Stimulated activated naive CD4-positive, alpha-beta T cell (primary cell): ENCODE measurements at places on chromosomes 11 and 22.

DNA sequence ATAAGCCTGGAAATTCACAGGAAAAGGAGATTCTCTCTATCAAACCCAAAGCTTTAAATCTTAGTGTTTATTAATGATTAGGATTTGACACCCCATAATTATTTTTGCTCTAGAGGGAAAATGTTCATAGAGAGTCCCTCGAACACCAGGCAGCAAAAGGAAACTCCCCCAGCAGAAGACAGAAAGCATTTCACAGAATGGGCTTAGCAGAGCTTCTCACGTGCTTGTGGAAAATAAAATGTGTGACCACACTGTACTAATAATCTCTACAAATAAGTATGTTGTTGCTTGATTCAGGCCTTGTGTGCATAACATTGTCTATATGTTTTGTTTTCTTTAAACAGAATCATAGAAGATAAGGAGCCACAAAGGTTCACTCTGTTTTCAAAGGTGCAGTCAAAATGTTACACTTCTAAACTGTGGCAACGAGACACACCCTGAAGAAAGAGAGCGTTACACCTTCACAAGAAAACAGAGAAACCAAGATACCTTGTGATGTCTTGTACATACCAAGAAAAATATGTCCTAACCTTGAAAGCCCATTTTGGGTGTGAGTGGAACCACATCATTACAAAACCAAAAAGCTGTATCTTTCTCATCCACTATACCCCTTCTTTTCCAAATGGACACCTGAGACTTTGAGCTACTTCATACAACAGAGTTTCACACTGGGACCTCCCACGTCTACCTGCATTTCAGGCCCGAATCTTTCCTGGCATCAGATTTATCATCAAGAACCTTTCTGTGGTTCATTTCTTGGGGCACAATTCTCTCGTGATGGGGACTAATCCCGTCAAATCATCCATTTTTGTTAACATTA, 282.5 kb downstream of the ETS1 start:
- DNase-seq = peak; percentile 84

DNA sequence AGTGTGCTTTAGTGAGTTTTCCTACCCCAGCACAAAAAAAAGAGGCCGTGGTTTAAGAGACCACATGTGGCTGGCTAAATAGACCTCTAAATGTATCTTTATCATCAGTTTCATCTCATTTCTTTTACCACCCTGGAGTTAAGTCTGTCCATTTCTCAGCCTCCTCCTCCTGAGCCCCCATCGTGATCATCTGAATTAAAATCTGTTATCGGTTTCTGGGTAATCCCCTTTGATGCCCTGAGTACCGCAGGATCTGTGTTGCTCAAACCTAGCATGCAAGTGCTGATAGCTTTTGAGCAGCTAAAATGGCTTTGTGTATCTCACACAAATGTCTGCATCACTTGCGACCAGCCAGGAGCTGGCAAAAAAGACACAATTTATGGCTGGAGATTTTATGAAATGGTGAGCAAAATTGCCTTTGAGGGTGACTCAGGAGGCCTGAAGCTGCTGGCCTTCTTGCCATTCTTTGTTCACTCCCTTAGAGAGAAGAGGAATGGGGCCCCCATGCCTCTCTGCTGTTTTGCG, 236.5 kb downstream of the NTM start:
- DNase-seq = no peak

DNA sequence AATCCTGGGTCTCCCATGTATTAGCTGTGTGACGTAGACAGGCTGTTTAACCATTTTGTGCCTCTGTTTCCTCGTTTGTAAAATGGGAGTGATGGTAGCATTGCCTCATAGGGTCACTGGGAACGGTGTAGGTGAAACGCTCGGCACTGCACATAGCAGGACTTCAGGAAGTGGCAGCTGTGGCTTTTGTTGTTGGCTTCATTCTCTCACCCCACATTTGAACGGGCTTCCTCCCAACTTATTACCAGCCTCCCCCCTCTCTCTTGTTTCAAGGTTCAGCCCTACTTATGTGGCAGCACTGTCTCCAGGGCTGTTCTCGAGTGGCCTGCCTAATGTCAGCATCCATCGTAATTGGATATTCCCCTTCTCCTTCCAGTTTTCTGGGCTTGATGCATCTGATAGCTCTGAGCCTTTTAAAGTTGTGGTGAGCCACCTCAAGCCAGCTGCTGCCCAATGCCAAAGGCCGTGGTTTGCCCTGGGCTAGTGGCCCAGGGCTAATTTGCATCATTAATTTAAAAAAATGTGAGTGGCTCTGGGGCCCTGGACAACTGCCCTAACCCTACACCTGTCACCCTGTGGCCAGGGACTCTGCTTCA, 217.8 kb upstream of the TBCEL start:
- DNase-seq = no peak

- DNase-seq = no peak
Observed at GRCh38 chr11:35347921-35348331, 71.4 kb downstream of the SLC1A2 start.

DNA sequence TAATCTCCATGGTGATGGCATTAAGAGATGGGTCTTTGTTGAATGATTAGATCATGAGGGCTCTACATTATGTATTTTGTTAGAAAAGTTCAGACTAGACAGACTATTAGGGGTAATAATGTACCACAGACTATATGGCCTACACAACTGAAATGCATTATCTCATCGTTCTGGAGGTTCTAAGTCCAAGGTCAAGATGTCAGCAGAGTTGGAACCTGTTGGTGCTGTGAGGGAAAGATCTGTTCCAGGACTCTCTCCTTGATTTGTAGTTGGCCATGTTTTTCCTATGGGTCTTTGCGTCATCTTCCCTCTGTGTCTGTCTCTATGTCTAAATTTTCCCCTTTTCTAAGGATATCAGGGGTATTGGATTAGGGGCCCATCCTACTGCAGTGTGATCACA, 8.4 kb upstream of the GLYATL1 start:
- DNase-seq = no peak

GRCh38 chr11:3136546-3137455, 28.3 kb downstream of the OSBPL5 start:
- no peak for DNase-seq

- no peak for DNase-seq
Observed at GRCh38 chr22:43925433-43926348, 2.1 kb downstream of the PNPLA3 start.

DNA sequence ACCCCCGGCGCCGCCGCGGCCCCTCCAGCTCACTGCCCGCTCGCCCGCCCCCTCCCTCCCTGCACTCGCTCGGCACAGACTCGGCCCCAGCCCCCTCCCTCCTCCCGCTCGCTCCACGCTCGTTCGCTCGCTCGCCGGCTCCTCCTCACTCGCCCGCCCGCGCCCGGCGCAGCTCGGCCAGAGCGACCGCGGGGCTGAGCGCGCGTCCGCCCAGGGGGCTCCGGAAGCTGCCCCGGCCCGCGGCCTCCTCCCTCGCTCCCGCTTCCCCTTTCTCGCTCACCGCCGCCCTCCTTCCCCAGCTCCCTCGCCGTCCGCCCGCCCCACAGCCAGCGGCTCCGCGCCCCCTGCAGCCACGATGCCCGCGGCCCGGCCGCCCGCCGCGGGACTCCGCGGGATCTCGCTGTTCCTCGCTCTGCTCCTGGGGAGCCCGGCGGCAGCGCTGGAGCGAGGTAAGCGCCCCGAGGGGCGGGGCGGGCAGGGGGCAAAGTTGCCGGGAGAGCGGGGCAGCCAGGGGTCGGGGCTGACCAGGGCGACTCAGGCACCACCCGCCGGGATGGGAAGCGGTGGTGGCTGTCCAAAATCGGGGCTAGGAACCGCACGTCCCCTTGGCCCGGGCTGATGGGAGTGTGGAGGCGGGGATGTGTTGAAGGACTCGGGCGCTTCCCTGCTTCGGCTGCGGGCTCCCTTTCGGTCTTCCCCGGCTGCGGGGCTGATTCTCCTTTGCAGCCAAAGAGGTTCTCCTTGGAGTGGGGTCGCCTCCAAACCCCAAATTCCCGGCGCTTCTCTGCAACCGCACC, at the start of gene SEZ6L:
Gene SEZ6L, plus strand, starts transcription at position 148 of the 797 bp plus-strand sequence. Its CDS starts 208 bp downstream, at position 356.
- DNase-seq = no peak

DNA sequence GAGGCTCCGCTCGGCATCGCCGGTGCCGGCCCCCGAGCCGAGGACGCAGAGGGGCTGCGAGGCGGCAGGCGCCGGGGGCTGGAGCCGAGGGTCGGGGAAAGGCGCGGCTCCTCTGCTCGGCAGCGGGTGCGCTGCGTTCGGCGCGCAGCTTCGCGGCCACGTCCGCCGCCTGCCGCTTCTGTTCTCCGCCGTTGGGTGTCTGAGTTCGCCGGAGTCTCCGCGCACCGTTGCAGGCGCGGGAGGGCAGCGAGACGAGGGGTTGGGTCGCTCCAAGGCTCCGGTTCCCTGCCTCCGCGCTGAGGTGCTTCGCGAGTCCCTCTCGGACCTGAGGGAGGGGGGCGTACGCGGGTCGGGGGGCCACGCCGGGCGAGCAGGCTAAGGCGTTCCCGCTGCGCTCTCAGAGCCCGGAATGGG, 347 bp downstream of the MN1 start:
- peak; percentile 75 for DNase-seq

GRCh38 chr11:68545796-68546195, 85.2 kb downstream of the PPP6R3 start:
- DNase-seq = no peak

DNA sequence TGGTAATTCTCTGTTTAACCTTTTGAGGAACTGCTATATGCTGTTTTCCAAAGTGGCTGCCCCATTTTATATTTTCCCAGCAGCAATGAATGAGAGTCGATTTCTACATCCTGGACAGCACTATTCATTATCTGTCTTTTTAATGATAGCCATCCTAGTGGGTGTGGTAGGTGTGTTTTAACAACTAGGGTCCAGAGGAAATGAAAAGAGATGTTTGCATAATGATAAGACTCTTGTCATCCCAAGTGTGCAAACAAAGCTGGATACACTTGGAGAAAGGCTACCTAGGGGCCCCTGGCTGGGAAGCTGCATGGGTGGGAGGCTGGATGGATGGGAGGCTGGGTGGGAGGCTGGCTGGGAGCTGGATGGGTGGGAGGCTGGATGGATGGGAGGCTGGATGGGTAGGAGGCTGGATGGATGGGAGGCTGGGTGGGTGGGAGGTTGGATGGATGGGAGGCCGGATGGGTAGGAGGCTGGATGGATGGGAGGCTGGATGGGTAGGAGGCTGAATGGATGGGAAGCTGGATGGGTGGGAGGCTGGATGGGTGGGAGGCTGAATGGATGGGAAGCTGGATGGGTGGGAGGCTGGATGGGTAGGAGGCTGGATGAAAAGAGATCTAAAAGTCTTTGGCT, 158.0 kb downstream of the DSCAML1 start:
- no peak for DNase-seq

GRCh38 chr11:11318461-11318860, 34.6 kb downstream of the CSNK2A3 start:
- no peak for DNase-seq

DNA sequence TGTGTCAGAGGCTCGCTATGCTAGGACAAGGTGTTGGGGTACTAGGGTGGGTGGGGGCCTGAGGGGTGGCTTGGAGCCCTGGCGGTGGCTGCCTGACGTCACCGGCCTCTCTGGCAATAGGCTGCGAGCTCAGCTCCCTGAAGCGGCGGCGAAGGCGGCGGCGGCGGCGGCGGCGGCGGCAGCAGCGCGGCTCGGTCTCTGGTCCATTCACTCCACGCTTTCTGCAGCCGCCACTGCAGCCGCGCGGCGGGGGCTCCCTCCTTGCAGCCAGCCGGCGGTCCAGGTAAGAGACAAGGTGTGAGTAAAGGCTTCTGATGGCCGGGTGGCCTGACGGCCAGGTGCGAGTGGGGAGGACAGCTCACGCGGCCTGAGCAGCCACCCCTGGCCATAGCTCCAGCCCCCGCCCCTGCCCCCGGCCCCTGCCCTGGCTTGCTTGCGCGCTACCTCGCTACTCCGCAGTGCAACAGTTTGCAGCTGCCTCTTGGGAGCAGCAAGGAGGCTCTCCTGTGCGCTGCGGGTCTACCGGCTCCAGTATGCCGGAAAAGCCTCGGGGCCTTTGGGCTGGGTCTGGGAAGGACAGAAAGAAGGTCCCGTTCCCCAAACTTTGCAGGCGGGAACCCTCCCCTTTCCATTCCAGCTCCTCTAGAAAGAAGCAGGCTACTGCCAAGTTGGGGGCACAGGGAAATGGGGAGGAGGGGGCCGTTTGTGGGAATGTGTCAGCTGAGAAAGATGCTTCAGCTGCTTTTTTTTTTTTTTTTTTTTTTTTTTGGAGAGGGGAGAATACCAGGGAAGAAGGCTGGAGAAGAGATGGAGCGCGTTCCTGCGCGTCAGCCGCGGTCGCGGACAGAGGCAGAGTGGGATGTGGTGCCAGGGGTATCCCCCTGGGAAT, at the start of gene C11orf87:
Gene C11orf87, plus strand, starts transcription at position 210 of the 889 bp plus-strand sequence. CDS start 1,444 bp downstream, outside the sequence.
- no peak for DNase-seq

DNA sequence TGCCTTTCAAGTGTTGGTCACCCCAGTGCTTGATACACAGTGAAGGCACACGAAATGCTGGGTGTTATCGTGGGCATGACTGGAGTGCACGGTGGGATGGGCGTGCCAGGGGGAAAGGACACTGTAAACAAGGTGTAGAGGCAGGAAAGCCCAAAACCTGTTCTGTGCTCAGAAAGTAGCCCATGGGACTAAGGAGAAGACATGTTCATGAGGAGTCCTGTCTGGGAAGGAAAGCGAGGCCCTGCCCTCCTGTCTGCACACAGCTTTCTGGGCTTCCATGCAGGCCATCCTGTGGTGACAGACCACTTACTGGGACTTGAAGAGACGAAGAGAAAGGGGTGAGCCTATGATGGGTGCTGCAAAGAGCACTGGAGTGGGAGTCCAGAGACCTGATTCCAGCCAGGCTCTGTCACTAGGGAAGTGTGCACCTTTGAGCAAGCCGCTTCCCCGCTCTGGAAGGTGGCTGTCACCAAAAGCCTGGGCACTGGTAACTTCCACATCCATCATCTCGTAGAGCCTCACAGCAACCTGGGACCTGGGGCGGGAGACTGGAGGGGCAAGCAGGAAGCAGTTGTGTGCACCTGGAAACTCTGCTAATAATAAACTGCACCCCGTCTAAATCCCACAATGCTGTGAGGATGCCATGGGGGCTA, 846 bp upstream of the POU2F3 start:
- no peak for DNase-seq

DNA sequence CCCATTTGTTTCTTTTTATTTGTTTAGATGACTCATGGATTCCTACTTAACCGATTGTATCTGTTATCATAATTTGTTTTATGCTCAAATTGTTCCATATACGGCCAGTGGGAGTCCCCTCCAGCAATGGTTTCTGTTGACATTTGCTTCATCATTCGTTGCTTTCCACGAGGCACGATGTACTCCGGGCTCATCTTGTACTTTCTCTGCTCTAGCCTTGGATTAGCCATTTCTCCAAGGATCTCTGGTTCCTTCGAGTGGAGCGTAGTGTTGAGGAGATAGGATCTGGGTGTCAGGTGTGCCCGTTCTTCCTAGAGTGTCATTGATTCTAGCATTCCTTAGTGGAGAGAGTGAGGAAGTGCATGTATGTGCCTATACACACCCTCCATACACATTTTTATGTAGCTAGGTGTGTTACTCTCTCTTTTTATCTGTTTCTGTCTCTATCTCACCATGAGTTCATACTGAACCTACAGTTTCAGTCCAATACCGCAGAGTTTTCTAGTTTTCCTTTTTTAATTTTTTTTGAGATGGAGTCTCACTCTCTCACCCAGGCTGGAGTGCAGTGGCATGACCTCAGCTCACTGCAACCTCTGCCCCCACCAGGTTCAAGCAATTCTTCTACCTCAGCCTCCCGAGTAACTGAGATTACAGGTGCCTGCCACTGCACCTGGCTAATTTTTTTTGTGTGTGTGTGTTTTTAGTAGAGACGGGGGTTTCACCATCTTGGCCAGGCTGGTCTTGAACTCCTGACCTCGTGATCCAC, 31.4 kb downstream of the TECTA start:
- DNase-seq = no peak

GRCh38 chr22:27867085-27867952, 51.7 kb downstream of the PITPNB start:
- DNase-seq = no peak
